Activated naive CD4-positive, alpha-beta T cell treated with anti-CD3 and anti-CD28 coated beads, Interleukin-2, amount 50 U/mL, for 72 hours (primary cell): ENCODE measurements at places on chromosomes 6 and 20. TPM values are rescaled to one million over a fixed set of nuclear protein-coding genes. Genes with fewer than 3 reads are reported as not detected.

GRCh38 chr6:93419304-93420162 is at the start of gene EPHA7:
Gene EPHA7, minus strand, starts transcription at chr6:93419559. Its CDS starts 218 bp downstream, at chr6:93419341.
- no peak for DNase-seq

DNA sequence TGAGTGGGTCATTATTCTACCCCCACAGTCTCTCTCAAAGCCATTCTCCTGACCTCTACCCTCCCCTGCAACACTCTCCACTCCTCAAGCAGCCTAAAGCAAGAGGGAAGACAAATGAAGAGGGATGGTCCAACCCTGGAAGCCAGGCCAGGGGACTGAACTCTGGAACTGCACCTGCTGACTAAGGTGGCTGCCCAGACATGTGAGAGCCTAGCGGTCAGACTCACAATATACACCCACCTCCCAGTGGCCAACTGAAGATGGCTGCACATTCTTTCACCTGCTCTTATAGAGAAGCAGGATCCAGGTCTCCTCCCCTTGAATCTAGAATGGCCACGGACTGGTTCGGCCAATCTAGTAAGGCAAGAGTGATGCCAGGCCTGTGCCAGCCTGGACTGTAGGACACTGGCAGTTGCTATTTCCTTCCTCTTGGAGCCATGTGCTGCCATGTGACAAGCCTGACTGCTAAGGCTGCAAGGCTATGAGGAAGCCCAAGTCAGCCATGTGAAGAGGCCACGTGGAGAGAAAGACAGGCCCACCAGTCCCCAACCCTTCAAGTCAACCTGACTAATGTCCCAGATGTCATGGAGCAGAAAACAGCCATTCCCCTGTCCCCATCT is 31.8 kb downstream of the ACSS1 start:
- no peak for DNase-seq

DNA sequence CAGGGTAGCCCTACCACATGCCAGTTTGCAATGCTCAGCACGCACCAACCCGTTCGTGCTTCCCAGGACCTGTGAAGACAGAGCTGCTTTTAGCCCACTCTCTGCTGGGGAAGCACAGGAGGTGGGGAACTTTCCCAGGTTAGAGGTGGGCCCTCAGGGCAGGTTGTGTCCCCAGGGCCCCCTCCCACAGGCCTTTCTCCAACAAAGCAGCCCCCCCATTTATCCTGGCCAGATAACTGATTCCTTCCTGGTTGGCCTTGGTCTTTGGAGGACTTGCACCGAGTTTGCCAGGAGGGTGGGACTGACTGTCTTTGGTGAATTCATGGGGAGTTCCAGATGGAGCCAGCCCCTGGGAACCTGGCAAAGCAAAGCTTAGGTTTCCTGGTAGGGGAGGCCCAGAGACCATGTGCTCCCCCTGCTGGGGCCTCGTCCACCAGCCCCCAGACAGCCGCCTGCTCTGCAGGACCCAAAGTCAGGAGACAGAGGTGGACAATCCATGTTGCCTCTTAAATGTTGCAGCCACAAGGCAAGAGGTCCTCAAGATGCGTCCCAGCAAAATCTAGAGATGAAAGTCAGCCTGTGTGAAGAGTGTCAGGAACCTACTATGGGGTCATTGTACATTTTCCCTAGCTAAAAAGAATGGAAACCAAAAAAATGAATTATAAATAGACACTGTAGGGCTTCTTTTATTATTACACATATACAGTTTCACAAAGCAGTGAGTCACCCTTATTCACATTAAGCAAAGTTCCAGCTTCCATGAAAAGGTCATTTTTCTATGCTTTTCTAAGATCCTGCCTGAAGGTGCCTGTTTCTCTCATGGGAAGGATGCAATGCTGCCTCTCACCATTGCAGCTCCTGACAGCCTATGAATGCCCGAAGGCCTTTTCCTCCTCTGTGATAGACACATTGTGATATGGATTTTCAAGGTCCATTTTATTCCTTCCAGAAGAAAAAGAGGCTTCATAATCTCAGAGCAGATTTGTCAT is 497.8 kb downstream of the PREX1 start:
- no peak for DNase-seq

- no peak for DNase-seq
Observed at GRCh38 chr6:13004601-13005000, 288.0 kb downstream of the PHACTR1 start.

- no peak for DNase-seq
Observed at GRCh38 chr6:16670183-16670582, 91.1 kb downstream of the ATXN1 start.

KHDRBS2 gene
- total RNA-seq = not detected

GRCh38 chr20:10786678-10787077 is 112.9 kb upstream of the JAG1 start:
- DNase-seq = no peak

DNA sequence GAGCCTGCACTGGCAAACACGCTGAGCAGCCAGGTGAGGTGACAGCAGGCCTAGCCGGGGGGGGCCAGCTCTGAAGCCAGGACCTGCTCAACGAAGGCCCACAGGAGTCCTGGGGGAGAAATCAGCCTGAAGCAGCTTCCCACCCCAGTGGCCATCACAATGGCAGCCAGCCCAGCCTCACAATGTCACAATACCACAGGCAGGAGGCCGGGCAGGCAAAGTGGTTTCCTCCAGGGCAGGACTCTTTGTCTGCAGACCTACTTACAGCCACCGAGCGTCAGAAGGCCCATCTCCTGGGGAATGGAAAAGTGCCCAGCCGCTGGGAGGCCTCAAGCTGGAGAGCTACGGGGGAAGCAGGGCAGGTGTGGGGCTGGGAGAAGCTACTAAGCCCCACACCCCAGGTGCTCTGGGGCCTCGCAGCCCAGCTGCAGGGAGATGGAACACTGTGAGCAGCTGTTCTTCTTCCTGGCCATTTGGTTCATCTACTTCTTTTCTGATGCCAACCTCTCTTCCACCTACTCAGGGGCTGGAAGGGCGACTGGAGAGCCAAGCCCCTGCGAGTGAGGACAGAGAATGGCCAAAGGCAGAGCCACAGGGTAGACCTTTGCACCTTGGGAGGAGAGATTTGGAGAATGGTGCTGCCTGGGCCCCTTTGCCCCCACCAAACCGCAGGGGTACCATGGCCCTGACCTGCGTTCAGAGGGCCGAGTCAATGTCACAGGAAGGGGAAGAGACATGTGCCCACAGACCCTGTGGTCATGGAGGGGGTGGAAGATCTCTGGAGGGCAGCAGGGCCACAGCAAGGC is 22.3 kb upstream of the AVP start:
- no peak for DNase-seq
